ENCODE measurements at places on chromosomes 16 and 17. TPM values are rescaled to one million over a fixed set of nuclear protein-coding genes. Genes with fewer than 3 reads are reported as not detected.

DNA sequence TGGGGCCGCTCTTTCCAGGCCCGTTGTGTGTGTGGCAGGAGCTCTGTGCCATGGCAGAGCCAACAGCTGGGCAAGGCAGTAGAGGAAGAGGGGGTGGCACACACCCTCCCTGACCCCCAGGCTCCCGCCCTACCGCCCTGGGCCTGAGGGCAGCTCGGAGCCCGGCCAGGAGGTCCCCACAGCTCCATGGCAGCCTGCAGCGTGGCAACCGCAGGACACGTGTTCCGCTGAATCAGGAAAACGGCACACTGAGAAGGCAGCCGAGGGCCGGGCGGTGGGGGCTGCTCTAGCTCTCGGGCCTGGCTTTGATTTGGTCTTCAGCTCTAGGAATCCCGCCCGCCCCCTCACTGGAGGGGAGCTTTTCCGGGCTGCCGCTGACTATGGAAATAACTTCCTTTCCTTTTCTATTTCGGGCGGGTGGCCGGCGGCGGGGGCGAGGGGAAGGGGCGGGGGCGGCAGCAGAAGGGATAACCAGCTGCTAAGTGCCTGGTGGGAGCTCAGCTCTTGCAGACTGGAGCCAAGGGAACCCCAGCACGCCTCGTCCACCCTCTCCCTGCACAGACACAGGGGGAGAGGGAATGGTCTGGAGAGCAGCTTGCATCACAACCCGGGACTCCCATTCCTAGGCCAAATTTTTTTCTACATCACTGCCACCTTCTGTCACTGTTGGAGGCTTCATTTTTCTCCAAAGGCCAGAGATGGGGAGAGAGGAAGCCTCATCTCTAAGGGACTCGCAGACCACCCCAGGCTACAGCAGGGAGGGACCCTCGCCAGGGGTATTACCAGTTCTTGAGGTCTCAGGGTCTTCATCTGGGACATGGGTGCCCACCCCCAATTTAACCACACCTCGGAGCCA, 24.8 kb upstream of the MRPS23 start:
- H3K27me3 ChIP-seq = peaks cover 54% of the 10 kb centered on the region
- H3K27ac ChIP-seq = no peak overlapping the region
- H3K36me3 ChIP-seq = no peaks in the 10 kb centered on the region
- peaks cover 5% of the 10 kb centered on the region for H3K4me1 ChIP-seq

DNA sequence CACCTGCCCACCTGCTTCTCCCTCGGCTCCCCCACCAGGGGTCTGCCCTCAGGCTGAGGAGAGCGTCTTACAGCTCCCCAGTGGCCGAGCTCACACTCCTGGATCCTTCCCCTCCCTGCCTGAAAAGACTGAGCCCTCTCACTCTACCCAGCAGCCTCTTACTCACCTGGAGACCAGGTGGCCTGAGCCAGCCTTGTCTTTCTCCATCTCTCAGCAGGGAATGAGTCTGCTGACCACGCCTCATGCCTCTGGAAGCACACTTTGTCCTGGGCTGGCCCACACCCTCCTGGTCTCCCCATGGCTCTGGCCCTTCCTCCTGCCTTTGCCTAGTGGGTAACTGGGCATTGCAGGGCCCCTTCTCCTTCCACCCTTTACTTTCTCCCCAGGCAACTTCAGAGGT, 177.2 kb downstream of the ENGASE start:
- H3K27ac ChIP-seq = no peak overlapping the region
- H3K4me3 ChIP-seq = no peak overlapping the region
- no peaks in the 10 kb centered on the region for H3K36me3 ChIP-seq
- DNase-seq = no peak
- H3K27me3 ChIP-seq = peaks cover 12% of the 10 kb centered on the region

- DNase-seq = no peak
- H3K36me3 ChIP-seq = peaks cover 4% of the 10 kb centered on the region
- H3K27ac ChIP-seq = no peak overlapping the region
- H3K27me3 ChIP-seq = no peaks in the 10 kb centered on the region
- peaks cover 2% of the 10 kb centered on the region for H3K4me1 ChIP-seq
- no peak overlapping the region for H3K4me3 ChIP-seq
Observed at GRCh38 chr16:57147381-57148221, 38.2 kb downstream of the PSME3IP1 start.

DNA sequence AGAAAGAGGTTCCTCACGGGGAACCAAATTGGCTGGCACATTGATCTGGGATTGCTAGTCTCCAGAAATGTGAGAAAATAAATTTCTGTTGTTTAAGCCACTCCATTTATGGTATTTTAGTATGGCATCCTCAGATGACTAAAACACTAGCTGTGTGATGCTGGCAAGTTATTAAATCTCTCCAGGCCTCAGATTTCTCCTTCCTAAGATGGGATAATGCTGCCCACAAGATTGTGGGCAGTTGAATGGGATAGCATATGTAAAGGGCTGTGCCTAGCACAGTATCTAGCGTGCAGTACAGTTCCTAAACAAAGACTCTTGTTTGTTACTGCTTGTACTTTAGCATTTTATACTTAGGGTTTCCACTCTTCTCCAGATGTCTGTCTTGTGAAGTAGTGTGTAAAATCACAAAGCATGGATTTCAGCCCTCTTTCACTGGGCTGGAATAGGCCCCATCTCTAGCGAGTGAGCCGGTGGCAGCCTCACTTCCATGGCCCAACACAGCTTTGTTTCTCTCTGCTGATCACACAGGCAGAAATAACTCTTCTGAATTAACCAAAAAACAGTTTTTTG, 38.2 kb upstream of the PHAF1 start:
- H3K36me3 ChIP-seq = peaks cover 38% of the 10 kb centered on the region
- H3K4me1 ChIP-seq = no peaks in the 10 kb centered on the region
- H3K27ac ChIP-seq = no peak overlapping the region
- no peak overlapping the region for H3K4me3 ChIP-seq
- no peaks in the 10 kb centered on the region for H3K27me3 ChIP-seq

DNA sequence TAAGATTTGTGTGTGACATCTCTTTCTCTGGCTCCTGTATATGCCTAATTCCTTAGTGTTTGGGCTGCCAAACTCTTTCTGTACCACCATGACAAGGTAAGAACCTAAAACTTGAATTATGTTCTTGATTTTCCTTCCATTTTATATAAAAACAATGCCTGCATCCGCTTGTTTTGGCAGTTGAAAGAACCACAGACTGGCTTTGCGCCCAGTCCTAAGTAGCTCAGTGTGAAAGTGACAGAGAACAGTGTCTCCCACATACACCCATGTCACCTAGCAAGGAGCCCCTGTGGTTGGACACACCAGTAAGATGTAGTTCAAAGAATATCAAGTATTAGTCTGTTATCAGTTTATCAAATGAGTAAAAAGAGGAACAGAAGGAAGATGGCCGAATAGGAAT, 40.7 kb upstream of the SLC6A2 start:
- no peak for DNase-seq
- no peaks in the 10 kb centered on the region for H3K36me3 ChIP-seq
- peaks cover 4% of the 10 kb centered on the region for H3K27me3 ChIP-seq
- H3K4me3 ChIP-seq = no peak overlapping the region
- H3K4me1 ChIP-seq = no peaks in the 10 kb centered on the region

DNA sequence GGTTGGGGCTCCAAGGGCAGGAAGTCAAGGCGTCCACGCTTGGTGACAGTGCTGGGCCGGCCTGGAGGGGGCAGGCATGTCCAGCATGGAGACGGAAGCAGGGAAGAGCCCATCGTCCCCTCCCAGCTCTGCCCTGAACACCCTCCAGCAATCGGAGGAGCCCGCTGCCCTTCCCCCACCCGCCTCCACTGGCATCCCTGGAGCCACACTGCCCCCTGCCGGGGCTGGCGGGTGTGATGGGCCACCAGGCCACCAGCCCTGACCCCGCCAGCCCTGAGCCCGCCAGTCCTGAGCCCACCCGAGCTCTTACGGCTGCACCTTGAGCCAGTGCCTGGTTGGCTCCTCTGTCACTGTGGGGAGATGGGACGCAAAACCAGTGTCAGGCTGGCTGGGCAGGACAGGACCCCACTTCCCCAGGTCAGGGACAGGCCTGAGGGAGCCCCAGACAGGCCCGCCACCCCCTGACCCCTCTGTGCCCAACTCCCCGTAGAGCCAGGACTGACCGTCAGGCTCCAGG, 4.1 kb upstream of the CDH15 start:
- no peak overlapping the region for H3K27ac ChIP-seq
- peaks cover 7% of the 10 kb centered on the region for H3K4me1 ChIP-seq
- peak; percentile 86 for DNase-seq

DNA sequence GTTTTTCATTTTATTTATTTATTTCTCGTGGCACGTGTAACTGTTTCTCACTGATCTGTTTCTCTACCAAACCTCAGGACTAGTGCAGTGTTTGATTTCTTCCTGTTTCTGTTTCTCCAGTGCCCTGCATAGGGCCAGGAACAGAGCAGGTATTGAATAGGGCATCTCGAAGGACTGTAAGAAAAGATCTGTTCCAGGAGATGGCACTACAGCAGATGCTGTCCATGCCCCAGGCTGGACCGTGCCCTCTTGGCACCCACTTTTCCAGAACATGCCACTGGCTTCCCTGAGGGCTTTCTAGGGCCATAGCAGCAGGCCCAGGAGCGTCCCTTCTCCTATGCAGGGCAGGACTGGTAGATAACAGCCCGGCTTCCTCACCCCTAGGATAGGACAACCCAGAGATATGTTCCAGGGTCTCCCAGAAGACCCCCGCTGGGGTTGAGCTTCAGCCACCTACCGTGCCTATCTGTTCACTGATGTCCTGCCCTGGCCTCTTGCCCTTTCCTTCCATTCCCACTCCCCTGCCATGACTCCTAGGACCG, 4.4 kb downstream of the SNX20 start:
- no peak overlapping the region for H3K4me3 ChIP-seq
- peaks cover 79% of the 10 kb centered on the region for H3K36me3 ChIP-seq
- peaks cover 47% of the 10 kb centered on the region for H3K4me1 ChIP-seq
- peak overlapping the region; percentile 56 for H3K27ac ChIP-seq

DNA sequence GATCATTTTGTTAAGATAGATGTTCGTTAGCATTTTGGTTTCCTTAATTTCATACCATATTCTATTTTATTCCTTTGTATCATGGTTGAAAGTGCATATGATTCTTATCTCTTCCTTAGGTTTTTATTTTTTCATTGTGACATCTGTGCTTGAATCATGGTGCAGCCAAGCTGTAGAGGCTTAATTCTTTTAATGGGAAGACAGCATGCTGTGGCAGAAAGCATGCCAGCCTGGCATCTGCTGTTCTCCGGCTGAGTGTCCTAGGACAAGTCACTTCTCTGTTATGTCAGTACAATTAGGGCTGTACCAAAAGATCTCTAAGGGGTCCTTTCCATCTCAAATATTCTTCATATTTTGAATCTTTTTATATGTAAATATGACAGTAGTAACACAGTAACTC, 68.5 kb upstream of the PMFBP1 start:
- H3K27ac ChIP-seq = no peak overlapping the region
- no peak for DNase-seq
- H3K4me1 ChIP-seq = peaks cover 3% of the 10 kb centered on the region

- DNase-seq = no peak
- H3K36me3 ChIP-seq = no peaks in the 10 kb centered on the region
- no peak overlapping the region for H3K27ac ChIP-seq
- H3K27me3 ChIP-seq = no peaks in the 10 kb centered on the region
- no peaks in the 10 kb centered on the region for H3K4me1 ChIP-seq
Observed at GRCh38 chr17:73989671-73990070, 213.8 kb upstream of the RPL38 start.

DNA sequence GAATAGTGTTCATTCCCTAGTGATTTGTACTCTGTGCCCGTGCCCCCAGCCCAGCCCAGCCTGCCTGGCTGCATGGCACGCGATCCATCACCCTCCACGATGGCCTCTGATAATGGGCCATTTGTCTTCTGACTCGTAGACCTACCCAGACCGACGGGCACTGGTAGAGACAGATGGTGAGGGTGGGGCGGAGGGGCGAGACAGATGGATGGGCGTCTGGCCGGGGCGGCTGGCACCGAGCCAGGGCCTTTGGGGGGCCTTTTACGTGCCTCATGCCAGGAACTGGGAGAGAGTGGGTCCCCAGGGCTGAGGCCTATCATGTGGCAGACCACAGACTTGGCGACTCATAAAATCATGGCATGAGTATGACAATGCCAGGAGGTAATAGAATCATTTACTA, 25.4 kb downstream of the CRHR1 start:
- H3K27me3 ChIP-seq = peaks cover 13% of the 10 kb centered on the region
- no peaks in the 10 kb centered on the region for H3K36me3 ChIP-seq
- DNase-seq = no peak
- no peak overlapping the region for H3K27ac ChIP-seq
- no peaks in the 10 kb centered on the region for H3K4me1 ChIP-seq
- no peak overlapping the region for H3K4me3 ChIP-seq

The UTS2R gene
- 0.16 TPM for total RNA-seq

The TBX2 gene
- total RNA-seq = not detected

The GPS1 gene
- total RNA-seq = 106 TPM
